ENCODE measurements at places on chromosomes 3 and 15. TPM values are rescaled to one million over a fixed set of nuclear protein-coding genes. Genes with fewer than 3 reads are reported as not detected.

GRCh38 chr3:169665264-169666075 is 2.0 kb upstream of the MECOM start:
- no peak for DNase-seq

Gene VGLL3
- total RNA-seq, result 0.14 TPM

DNA sequence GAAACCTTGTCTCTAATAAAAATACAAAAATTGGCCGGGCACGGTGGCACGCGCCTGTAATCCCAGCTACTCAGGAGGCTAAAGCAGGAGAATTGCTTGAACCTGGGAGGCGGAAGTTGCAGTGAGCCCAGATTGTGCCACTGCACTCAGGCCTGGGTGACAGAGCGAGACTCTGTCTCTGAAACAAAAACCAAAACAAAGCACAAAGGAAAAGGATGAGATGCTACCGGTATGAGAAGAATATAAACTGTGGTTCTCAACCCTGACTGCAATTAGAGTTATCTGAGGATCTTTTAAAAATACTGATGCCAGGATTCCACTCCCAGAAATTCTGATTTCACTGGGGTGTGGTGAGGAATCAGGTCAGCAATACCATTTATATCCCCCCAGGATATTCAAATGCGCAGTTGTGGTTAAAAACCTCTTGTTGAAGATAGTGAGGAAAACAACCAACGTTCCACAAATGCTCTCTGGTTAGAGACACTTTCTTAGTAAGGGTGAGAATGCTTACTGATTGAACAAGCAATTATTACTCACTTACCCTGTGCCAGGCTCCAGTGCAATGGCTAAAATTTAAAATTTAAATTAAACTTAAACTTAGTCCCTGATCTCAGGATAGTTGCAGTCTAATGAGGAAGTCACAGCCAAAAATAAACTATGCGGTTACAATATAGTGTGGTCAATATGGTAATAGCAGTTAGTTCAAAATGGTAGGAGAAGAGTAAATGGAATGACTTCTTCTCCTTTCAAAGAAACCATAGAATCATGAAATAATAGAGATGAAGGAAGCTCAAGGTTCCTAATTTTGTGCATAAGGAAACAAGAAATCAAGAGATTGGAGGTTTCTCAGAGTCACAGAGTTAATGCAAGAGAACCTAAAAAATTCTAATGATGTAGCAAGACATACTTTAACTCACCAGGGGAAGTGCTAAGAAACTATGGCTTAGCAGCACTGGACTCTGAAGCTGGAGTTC is 109.5 kb downstream of the SSR3 start:
- DNase-seq, result no peak

- no peak for DNase-seq
Observed at GRCh38 chr15:96402403-96402802, 71.9 kb downstream of the NR2F2 start.

Gene CCR3
- not detected for total RNA-seq

- DNase-seq, result no peak
Observed at GRCh38 chr3:161038725-161039124, 66.4 kb downstream of the B3GALNT1 start.

- DNase-seq, result no peak
Observed at GRCh38 chr3:152011812-152012735, 138.6 kb downstream of the SUCNR1 start.

GRCh38 chr3:21562243-21562642 is 188.8 kb downstream of the ZNF385D start:
- no peak for DNase-seq

Gene PHLDB2
- 2.1 TPM for total RNA-seq

- no peak for DNase-seq
Observed at GRCh38 chr3:152185891-152186630, 82.7 kb upstream of the MBNL1 start.

Gene IQSEC1
- total RNA-seq, result 37.1 TPM

Gene BTLA
- total RNA-seq, result 38.0 TPM

- no peak for DNase-seq
Observed at GRCh38 chr3:32432711-32433530, 41.3 kb downstream of the CMTM7 start.

DNA sequence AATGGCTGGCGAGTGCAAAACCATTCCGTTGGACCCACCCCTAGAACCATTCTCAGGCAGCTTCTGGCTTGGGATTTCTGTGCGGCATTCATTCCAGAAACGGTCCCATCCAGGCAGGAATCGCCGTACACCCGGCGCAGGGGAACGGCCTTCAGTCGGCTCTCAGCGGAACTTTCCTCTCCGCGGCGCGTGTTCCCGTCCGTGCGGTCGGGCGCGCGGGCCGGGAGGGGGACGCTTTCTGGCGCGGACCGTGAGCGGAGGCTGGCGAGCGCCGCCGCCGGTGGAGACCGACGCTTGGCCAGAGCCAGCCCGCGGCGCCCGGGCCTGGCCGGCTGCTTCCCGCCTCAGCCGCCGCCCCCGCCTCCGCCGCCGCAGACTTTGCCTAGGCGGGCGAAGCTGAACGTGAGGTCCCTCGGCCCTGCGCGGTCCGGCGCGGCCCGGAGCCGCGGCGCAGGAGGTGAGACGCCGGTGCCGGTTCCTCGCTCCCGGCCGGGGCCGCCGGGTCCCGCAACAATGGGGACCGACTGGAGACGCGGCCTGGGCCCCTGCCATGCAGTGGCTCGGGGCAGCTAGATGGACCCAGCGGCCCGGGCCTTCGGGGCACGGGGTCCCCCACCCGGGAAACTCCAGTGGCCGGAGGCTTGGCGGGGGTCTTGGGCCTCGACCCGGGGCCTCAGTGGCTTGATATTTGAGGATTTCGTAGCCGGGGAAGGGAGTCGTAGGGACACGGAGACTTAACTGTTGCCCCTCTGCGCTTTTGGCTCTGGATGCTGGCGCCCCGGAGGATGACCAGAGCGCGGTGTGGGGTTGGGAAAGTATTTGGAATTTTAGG is at the start of gene RAD54L2:
Gene RAD54L2, plus strand, starts transcription at position 261 of the 832 bp plus-strand sequence. CDS start 51,702 bp downstream, outside the sequence.
- DNase-seq, result peak; percentile 66

- DNase-seq, result no peak
Observed at GRCh38 chr3:4591669-4592068, 98.5 kb downstream of the ITPR1 start.

DNA sequence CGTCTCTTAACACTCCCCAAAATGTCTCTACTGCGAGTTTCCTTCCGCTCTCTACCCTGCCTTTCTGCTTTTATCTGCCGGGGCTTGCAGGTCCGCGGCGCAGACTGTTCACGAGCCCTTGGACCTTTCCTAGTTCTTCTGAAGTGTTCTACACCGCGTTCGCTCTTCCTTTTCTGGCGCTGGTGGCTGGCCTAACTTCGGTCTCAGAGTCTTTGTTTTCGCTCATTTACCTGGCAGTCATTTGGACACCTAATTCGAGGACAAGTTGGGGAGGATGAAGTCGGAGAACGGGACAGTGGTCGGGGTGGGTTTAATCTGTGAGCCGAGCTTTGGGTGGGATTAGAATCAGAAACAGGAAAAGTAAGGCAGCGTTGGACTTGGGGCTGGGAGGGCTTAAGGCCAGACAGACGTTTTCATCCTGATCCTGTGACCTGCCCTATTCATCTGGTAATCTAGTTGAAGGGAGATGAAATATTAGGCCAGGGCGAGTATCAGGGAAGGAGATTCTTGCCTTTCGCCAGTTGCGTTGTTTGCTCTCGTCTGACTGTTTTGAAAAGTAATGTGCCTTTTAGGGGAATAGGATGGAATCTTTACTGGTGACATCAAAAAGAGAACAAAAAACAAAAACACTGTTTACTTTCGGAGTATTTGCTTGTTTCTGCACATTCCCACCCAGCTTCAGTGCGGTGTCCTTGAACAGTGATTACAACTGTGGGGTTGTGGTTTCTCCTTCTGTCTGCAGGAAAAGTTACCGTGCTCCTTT is 1.8 kb downstream of the DIPK2A start:
- no peak for DNase-seq

Gene GPR27
- not detected for total RNA-seq

GRCh38 chr15:69666921-69667811 is 214.5 kb downstream of the RPLP1 start:
- DNase-seq, result no peak

- no peak for DNase-seq
Observed at GRCh38 chr3:110815008-110815583, 256.5 kb upstream of the NECTIN3 start.

Gene OR5K2
- not detected for total RNA-seq

Gene CLDN16
- not detected for total RNA-seq

- DNase-seq, result peak; percentile 14
Observed at GRCh38 chr3:32818229-32818969, 602 bp downstream of the TRIM71 start.

GRCh38 chr3:191460360-191460759 is 603 bp upstream of the PYDC2 start:
- DNase-seq, result no peak

Gene SLC9C1
- total RNA-seq, result not detected

DNA sequence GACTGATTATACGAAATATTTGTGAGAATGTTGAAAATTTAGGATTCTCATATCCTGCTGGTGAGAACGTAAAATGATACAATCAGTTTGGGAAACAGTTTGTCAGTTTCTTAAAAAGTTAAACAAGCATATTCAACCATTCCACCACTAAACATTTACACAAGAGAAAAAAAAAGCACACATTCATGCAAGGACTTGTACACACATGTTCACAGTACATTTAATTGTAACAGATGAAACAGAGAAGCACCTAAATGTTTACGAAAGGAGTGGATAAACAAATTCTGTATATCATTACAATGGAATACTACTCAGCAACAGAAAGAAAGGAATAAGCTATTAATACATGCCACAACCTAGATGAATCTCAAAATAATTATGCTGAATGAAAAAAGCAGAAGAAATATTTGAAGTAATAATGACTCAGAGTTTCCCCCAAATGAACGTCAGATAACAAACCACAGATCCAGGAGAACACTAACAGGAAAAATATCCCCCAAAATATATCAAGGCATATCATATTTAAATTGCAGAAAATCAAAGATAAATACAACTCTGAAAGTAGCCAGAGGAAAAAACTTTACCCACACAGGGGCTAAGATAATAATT is 14.3 kb downstream of the ANKRD28 start:
- DNase-seq, result no peak

- no peak for DNase-seq
Observed at GRCh38 chr15:75309711-75310110, 26.2 kb upstream of the COMMD4 start.

- no peak for DNase-seq
Observed at GRCh38 chr3:184177331-184177731, 2.7 kb downstream of the AP2M1 start.

GRCh38 chr3:16496008-16496407 is 17.5 kb downstream of the RFTN1 start:
- DNase-seq, result no peak

DNA sequence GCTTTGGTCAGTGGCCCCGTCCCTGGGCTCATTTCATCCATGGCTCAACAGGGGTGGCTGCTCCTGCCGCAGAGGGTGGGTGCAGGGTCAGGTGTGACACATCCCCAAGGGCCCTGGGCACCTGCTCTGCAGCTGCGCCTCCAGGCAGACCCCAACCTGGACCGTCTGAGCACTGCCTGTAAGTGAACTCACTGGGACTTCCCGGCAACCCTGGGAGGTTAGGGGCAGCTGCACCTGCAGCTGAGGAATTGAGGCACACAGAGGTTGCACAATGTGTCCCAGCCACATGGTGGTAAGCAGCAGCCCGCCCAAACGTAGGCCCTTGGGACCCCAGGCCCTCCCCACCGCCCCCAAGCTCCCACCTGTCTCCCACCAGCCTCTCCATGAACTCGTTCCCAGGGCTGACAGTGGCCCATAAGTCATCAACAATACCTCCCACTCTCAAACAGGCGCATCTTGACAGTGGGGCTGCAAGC is 55.1 kb downstream of the PLXNA1 start:
- DNase-seq, result no peak

GRCh38 chr3:115626006-115626409 is 2.7 kb downstream of the GAP43 start:
- DNase-seq, result no peak

- no peak for DNase-seq
Observed at GRCh38 chr3:25568525-25569078, 96.1 kb downstream of the TOP2B start.

DNA sequence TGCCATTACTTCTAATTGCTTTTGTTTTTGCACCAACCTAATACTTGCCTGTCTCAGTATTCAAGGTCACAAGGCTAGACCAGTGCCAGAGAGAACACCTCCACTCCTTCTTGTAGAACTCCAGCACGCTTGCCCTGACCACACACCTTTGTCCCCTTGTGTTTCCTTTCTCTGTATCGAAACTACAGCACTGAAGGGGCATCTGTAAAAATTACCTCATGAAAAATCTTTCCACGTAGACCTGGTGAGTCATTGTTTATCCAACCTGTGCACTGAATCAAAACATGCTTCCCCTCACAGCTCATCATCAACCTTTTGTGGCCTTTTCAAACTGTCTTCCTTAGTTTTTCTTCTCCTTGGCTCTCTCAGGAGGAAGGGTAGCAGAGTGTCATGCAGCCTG is 259.5 kb downstream of the THRB start:
- DNase-seq, result no peak

Gene FMN1
- 1.1 TPM for total RNA-seq

DNA sequence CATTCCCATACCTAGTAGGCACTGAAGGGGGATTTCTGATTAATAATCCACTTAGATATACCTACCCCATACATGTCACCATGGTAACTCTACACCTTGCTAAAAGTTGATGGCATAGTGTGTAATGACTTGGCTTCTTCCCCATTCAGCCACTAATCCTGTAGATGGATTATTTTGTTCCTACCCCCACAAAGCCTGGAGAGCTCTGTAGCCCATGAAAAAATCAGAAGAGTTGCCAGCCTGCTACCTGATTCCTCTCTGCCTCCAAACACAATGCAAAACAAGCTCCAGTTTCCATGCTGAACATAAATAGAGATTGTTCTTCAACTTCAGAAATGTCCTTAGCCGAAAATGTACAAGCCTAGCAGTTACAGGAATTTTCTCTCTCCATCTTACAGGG is 98.9 kb upstream of the PFN2 start:
- no peak for DNase-seq

Gene NEK11
- total RNA-seq, result 1.6 TPM

- no peak for DNase-seq
Observed at GRCh38 chr3:9951126-9951525, 1.1 kb downstream of the PRRT3 start.

Gene ARGFX
- not detected for total RNA-seq

- no peak for DNase-seq
Observed at GRCh38 chr3:55750525-55750924, 263.4 kb upstream of the WNT5A start.

Gene ZNF502
- total RNA-seq, result 1.5 TPM

Gene GABRR3
- not detected for total RNA-seq

GRCh38 chr3:30680789-30681648 is 74.6 kb downstream of the TGFBR2 start:
- DNase-seq, result no peak

Gene RLBP1
- total RNA-seq, result not detected

DNA sequence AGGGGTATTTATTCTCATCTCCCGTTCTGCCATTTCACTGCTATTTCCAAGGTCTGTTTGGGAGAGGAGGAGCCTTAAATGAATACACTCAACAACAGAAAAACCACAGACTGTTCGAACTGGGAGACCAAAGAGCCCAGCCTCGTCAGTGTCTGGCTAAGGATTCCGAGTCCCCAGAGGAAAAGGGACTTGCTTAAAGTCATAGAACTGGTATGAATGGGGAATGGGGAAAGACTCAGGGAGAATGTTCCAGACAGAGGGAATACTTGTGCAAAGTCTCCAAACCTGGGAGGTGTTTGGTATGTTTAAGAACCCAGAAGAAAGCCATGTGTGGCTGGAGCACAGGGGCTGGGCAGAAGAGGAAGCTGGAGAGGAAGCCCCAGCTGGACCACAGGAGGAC is 46.9 kb downstream of the FAM43A start:
- no peak for DNase-seq

Gene GOLGA8G
- not detected for total RNA-seq

GRCh38 chr3:71127052-71127831 is 456.3 kb downstream of the FOXP1 start:
- DNase-seq, result no peak

- no peak for DNase-seq
Observed at GRCh38 chr15:64687172-64687571, 88.2 kb downstream of the RBPMS2 start.

Measured in activated naive CD4-positive, alpha-beta T cell treated with anti-CD3 and anti-CD28 coated beads, Interleukin-2, amount 50 U/mL, for 72 hours (primary cell).